ENCODE measurements at places on chromosomes 1 and 21.

DNA sequence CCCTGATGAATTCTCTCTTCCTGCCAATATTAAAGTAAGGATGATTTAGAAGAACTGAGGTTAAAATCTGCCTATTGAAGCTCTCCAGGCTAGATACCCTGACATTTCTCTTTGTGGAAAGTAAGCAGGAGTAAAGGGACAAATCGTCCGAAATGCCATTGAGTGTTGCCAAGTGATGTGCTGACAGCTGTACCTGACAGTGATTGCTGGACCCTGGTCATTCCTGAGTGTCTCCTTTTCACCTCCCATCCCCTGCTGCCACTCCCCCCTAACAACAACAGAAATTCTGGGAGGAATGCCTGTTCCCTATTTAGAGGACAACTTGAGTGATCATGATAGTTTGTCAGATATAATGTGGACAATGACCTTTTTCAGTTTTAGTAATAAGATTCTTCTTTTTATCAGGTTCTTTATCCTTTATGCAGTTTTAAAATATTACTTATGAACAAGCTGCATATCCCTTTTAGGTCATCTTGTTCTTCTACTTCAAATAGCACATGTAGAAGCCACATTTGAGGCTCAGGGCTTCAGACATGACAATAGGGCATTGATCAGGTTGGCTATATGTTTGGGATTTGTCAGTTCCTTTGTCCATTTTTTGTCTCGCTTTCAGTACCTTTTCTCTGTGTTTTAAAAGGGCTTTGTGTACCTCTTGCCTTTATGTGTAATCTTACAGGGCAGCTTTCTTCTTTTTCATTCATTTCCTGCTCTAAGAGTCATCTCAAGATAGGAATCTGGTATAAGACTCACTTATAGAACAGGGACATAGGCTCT, 56.0 kb downstream of the ITSN1 start:
- no peak for DNase-seq

DNA sequence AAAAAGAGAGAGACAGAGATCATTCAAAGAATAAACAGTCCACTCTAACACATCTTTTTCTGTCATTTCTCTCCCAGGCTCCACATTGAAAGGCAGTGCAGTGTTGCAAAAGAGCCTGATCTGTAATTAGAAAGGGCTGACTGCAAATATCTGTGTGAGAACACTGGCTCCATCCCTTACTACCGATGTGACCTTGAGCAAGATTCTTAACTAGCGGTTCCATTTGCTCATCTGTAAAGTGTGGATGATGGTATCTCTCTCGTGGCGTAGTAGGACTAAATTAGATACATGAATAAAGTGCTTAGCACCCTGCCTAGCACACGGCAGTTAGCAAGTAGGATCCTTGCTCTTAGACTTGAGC, 26.9 kb upstream of the SLC44A3 start:
- DNase-seq: peak; percentile 87

- DNase-seq: no peak
Observed at GRCh38 chr1:117046781-117047180, 13.3 kb upstream of the TTF2 start.

GRCh38 chr1:196677781-196678509, 26.1 kb downstream of the CFH start:
- peak; percentile 8 for DNase-seq

DNA sequence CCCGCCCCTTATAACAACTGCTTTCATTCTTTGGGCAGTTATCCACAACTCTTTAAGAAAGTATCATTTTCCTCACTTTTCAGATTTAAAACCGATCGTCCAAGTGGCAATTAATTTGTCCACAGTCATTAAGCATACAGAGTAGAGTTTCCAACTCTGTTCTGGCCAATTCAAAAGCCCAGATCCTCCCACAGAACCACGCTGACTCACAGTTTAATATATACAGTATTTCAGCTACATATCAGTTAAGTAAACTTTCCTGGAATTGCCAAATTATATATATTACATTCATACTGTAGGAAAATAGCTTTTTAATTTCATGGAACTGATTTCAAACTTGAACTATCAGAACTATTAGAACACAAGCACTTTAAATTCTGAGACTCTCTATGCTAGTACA, 163.8 kb upstream of the ESRRG start:
- no peak for DNase-seq

- peak; percentile 46 for DNase-seq
Observed at GRCh38 chr1:113677250-113678158, 81.8 kb downstream of the PHTF1 start.

- DNase-seq: no peak
Observed at GRCh38 chr21:42560517-42561179, 47.0 kb downstream of the SLC37A1 start.

DNA sequence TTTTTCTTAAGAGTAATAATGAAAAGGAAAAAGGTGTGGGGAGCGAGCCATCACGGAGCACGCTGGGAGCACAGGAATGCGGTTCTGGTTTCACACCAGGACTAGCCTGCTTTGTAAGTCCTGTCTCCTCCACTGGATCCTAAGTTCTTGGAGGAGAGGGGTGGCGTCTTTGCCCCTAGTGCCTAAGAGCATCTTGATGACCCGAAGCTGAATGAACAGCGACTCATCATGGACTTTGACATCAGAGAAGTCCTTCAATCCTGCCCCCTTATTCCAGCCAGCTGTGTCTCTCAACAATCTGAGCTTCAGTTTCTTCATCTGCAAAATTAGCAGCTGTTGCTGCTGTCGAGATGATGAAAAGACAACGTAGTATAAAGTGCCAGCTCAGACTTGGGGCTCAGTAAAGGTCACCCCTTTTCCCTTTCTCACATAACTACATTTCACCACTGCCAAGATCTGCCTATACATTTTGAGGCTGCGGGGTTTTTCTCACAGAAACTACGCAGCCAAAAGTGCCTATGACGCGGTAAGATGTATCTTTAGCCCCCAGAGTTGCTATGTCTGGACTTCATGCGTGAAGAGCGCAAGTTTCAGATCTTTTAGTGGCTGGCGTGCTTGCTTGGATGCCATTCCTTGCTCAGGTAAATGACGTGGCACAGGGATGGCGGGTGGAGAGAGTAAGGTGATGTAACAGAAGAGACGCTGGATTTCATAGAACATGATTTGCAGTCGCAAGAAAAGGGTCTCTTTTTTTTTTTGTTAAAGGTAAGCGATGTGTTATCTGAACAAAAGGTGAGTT, 4.9 kb upstream of the PRDM2 start:
- DNase-seq: no peak

DNA sequence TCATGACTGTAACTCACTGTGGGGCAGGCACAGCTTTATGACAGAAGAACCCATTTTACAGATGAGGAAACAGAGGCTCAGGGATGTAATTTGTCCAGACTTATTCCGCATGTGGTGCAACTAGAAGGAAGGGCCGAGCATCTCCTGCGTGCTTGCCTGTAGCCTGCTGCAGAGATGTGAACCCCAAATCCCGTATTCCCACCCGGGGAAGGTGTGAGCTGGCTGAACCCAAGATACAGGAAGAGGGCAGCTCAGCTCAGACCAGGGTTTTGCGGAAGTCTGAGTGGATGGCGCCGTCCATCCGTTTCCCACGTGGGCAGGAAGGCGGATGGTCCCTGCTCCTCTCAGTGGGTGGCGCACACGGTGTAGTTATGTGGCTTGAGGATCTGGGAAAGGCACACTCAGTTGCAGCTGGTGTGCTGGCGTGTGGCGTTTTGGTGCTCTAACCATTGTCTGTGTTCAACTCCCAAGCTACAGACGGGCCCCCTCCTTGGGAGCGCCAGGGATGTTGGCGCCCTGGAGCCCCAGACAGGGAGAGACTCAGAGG, 1.2 kb downstream of the CROCC start:
- DNase-seq: no peak

DNA sequence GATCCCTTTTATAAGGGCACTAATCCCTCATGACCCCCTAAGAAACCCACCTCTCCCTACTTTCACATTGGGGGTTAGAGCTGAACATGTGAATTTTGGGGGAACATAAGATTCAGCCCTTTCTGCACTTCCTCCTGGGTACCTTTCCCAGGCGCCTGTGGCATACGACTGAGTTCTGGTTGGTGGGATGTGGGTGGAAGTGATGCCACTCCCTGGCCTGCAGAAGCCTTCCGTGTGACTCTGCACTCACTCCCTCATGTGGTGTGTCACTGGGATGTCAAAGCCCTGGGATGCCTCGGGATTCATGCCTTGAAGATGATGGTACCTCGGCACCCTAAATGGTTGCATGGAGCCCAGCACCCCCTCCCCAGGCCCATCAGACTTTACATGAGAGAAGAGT, 28.3 kb upstream of the VASH2 start:
- DNase-seq: no peak

- DNase-seq: no peak
Observed at GRCh38 chr21:42579456-42580075, 65.9 kb downstream of the SLC37A1 start.

DNA sequence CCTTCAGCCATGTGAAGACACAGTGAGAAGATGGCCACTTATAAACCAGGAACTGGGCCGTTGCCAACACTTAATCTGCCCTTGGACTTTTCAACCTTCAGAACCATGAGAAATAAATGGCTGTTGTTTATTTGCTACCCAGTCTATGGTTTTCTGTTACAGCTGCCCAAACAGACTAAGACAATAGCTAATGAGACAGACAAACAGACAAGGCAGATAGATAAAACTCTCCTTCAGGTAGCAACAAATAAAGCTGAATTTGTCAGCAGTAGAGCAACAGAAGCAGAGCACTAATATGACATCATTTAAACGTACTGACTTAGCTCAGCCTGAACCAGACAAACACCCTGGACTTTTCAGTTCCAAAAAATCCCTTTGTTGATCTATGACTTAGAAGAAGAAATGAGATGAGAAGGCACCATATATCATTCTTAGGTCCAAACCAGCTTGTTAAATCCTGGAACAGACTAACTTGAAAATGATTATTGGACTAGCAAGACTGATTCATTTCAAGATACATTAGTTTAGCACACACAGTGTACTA, 27.0 kb downstream of the ZZZ3 start:
- DNase-seq: no peak

- peak; percentile 10 for DNase-seq
Observed at GRCh38 chr1:56424744-56425493, 154.4 kb downstream of the PLPP3 start.

DNA sequence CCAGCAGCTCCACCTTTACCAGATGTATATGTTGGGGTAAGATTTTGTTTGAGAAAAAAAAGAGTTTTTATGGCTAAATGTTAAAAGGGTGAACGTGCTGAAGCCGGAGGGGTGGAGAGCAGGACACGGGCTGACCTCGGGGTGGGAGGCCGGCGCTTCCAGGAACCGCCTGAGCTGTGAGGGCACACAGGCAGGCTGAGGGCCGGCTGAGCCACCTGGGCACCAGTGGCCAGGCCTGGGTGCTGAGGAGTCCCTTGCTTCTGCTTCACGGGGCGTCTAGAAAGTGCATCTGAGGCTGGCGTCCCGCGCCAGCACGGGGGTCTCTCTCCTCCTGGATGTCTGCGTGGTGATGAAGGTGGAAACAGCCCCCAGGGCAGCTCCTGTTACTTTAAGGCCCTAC, 33.6 kb upstream of the ADARB1 start:
- DNase-seq: no peak

- DNase-seq: peak; percentile 90
Observed at GRCh38 chr1:243713470-243714186, 136.4 kb downstream of the AKT3 start.

DNA sequence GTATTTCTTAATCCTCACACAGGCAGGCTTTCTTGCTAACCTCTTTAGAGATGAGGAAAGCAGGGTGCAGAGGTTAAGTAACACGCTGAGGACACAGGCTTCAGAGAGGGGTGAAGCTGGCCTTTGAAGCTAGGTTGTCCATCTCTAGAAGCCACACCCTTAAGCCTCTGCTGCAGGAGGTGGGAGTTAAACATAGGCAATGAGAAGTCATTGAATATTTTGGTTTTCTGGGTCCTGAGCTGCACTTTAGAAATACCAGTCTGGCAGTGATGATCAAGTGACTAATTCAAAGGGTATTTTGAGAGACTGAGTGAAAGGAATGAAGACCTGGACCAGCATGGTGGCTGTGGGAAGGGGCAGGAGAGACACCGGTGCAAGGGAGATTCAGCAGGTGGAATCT, 9.9 kb downstream of the KCNJ15 start:
- DNase-seq: peak; percentile 80

GRCh38 chr1:176144526-176144925, 62.6 kb downstream of the COP1 start:
- no peak for DNase-seq

- DNase-seq: no peak
Observed at GRCh38 chr1:63931468-63931867, 157.7 kb downstream of the ROR1 start.

DNA sequence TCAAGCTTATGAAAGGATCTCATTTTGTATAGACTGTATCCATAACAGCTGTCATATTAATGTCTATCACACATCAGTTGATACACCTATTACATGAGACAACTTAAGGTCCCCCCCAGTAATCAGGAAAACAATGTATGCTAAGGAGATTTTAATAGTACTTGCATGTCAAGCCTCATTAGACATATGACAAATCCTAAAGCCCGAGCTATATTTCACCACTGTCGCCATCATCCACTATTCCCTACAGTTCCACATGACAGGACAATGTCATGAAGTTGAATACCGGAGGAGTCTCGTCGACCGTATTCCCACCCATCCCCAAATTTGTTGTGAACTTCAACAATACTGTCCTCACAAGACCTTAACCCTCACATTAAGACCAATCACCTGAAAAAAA, 3.4 kb downstream of the HMGN1 start:
- DNase-seq: no peak

DNA sequence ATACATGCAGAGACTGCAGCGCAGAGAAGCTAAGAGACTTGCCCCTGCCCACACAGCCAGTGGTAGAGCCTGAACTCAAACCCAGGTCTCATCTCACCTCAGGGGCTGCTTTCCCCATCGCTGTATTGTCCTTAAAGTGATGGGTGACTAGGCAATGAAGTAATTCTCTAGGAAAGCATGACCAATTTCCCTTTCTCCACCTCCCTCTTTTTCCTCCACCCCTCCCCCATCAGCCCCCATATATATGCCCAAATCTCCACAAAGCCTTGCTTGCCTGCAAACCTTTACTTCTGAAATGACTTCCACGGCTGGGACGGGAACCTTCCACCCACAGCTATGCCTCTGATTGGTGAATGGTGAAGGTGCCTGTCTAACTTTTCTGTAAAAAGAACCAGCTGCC, at the start of gene IL24:
Gene IL24 (plus strand): TSS at position 269 of the 400 bp plus-strand sequence. CDS start 390 bp downstream, outside the sequence.
- DNase-seq: no peak

DNA sequence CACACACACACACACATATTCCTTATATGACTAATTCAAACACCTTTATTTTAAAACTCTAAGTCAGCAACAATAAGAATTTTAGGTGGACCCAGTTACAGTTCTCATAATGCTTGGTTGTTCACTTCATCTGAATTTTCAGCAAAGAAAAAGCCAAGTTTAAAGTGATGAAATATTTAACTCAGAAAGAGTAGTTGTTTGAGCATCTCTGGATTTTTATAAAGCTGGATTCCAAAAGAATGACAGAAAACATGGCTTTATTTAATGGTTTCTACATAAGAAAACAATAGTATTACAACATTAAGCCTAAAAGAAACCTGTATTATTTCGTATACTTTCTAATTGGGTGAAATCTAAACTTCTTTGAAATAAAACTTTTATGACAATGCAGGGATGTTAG, 54.2 kb upstream of the ADAMTS5 start:
- DNase-seq: peak; percentile 49
